ENCODE measurements at places on chromosomes 2 and 18. TPM values are rescaled to one million over a fixed set of nuclear protein-coding genes. Genes with fewer than 3 reads are reported as not detected.

KCNK3 gene
- 0.90 TPM for polyA plus RNA-seq

LIMS2 gene
- 47.7 TPM for polyA plus RNA-seq

RNF125 gene
- 18.6 TPM for polyA plus RNA-seq

LIPG gene
- polyA plus RNA-seq: 5.1 TPM

REEP1 gene
- 76.7 TPM for polyA plus RNA-seq

LAMA1 gene
- 2.9 TPM for polyA plus RNA-seq

SERPINB13 gene
- 0.08 TPM for polyA plus RNA-seq

PPP4R3B gene
- 37.0 TPM for polyA plus RNA-seq

VRK2 gene
- 15.3 TPM for polyA plus RNA-seq

DNAJC5G gene
- 0.28 TPM for polyA plus RNA-seq

Measured in muscle of arm (tissue), 14 donors.